Placental pericyte (primary cell): ENCODE measurements at places on chromosomes 4 and X. TPM values are rescaled to one million over a fixed set of nuclear protein-coding genes. Genes with fewer than 3 reads are reported as not detected.

SPIN2A gene
- total RNA-seq: 0.22 and 0.57 TPM in 2 replicates

LGI2 gene
- not detected in 2 replicates for total RNA-seq

FAAH2 gene
- total RNA-seq: 0.14 and 0.44 TPM in 2 replicates

GLRA2 gene
- total RNA-seq: not detected in 2 replicates

NWD2 gene
- total RNA-seq: not detected in 2 replicates

ELF2 gene
- 32.8 and 34.8 TPM in 2 replicates for total RNA-seq

GLUD2 gene
- 1.1 and 1.7 TPM in 2 replicates for total RNA-seq

CFI gene
- total RNA-seq: 0.57 and 2.2 TPM in 2 replicates

GJB1 gene
- total RNA-seq: not detected in 2 replicates

PLAC8 gene
- total RNA-seq: 0.14 TPM in 1 of 2 replicates, not detected in the other

ERCC6L gene
- under 0.01 and 12.2 TPM in 2 replicates for total RNA-seq

SOWAHB gene
- total RNA-seq: 0.29 TPM in 1 of 2 replicates, not detected in the other

OPN1MW gene
- total RNA-seq: not detected in 2 replicates

METTL14 gene
- total RNA-seq: 19.9 and 23.9 TPM in 2 replicates

DKK2 gene
- under 0.01 and 6.7 TPM in 2 replicates for total RNA-seq

IGFBP7 gene
- total RNA-seq: 311 and 330 TPM in 2 replicates

SERPINA7 gene
- not detected in 2 replicates for total RNA-seq
